ENCODE measurements at places on chromosomes 13 and 19. TPM values are rescaled to one million over a fixed set of nuclear protein-coding genes. Genes with fewer than 3 reads are reported as not detected.

DNA sequence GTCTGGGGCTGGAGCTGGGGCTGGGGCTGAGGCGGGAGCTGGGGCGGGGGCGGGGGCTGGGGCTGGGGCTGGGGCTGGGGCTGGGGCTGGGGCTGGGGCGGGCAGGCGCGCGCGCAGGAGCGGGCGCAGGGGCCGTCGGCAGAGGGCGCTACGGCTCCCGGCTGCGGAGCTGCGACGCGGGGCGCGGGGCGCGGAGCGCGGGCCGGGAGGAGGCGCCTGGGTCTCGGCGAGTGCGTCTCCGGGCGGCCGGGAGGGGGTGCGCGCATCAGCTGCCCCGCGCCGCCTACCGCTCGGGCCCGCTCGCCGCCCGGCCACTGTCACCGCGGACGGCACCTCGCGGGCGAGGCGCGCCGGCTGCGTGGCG is 422 bp upstream of the MTUS2 start:
- DNase-seq = no peak

GRCh38 chr13:105364191-105364590 is 1171.3 kb downstream of the EFNB2 start:
- DNase-seq = no peak

Gene ADGRE3
- total RNA-seq = not detected

GRCh38 chr19:11356676-11357550 is 1.7 kb downstream of the PLPPR2 start:
- DNase-seq = no peak

Gene CAPN12
- 2.3 TPM for total RNA-seq

DNA sequence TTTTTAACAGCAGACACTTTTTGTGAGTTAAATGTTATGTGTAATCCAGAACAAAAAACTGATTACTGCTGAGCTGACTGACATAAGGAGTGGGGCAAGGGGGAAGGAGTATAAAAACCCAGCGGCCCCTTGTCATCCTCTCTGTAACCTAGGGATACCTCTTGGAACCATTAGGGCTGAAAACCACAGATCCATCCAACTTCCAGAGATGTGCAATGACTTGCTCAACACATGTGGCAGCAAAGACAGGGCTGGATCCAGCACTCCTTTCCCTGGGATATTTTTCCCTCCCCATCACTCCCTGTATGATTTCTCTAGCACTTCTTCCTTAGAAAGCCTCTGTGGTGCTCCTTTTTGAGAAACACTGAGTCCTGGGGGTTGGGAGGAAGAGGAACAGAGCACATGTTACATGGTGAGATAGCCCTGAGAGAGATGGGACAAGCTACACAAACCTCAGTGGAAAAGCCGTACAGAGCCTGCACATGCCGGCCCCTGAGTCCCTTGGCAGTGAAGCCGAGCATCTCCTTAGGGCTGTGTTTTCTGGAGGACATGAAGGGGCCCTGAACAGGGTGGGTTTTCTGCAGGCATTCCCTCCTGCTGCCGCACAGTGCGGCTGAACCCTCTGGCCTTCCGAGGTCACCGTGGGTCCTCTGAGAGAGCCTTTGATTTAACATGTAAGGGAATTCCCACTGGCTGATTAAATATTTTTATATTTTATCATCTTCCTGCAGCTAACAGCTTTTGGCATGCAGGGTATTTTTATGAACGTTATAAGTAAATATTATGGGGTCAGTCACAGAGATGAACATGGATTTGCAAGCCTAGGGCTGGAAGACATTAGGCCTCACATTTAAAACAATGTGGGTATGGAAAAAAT is 219.9 kb downstream of the COG6 start:
- DNase-seq = peak; percentile 56

DNA sequence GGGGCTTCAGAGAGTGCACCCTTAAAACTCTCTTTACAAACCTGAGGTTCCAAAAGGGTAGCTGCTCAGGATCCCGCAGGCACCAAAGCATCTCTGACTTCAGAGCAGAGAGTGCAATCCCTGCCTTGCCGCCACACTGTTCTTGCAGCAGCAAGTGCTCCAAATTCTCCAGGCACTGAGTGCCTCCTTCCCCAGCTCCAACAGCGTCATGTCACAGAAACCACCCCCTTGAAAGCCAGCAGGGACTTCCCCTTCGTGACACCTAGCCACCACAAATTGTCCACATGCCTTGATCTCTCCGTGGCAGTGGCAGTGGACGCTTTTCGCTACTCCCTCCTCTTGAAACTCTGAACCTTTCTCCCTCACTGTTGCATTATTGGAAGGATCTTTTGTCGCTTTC is 39.9 kb downstream of the MBNL2 start:
- DNase-seq = no peak

Gene NAPSA
- total RNA-seq = 1.2 TPM

Gene LAIR1
- 6.4 TPM for total RNA-seq

DNA sequence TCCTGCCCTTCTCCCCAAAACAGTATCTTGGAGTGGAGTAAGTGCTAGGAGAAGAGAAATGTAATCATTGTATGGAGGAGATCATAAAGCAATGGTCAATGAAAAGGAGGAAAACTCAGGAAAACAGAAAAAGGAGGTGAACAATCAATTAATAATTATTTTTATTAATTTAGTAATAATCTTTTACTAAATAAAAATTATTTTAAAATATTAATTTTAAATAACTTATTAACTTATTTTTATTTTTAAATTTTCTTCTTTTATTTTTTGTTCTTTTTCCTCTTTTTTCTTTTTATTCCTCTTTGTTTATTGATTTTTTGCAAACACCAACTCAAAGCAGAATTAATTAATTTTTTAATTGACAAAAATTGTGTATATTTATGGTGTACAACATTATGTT is 80.3 kb downstream of the TNFSF11 start:
- DNase-seq = no peak

Gene ONECUT3
- not detected for total RNA-seq

DNA sequence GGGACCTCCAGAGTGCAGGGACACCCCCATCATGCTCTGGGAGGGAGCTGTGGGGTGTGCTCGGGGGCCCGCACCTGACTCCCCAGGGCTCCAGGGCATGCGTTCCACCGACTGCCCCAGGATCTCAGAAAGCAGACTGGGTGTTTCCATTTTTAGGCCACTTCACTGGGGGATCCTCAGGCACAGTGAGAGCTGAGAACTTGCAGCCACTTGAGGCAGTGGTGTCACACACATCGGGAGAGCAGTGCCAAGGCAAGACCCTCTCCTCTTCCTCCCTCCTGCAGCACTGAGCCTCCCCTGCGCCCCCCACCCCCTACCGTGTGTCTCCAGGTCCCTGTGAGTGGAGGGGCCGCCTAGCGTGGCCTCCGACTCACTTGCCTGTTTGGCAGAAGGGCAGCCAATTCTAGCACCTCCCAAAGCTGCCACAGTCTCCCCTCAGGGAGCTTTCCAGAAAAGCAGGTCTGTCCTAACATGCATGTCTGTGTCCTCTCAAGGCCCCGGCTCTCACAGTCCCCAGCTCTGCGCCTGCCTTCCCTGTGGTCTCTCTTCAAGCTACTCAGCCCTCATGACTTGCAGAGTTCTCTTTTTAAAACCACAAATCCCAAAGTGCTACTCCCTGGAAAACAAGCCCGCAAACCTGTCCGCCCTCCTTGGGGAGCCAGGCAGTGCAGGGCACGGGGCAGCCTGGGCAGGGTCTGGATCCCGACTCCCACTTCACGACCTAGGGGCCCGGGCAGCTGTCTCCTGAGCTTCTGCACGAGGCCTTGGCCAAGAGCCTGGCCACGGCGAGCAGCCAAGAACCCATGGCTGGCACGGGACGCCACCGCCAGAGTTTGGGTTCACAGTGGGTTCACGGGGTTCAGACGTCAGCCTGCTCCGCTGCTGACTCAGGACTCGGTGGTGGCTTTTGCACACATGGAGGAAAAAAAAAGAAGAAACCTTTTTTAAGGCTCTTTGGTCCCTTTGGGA is 94.1 kb downstream of the STK24 start:
- peak; percentile 85 for DNase-seq

GRCh38 chr19:47644743-47645482 is 36.0 kb downstream of the BICRA start:
- no peak for DNase-seq

Gene ANGPTL4
- total RNA-seq = 16.4 TPM

Gene LGALS7B
- not detected for total RNA-seq

GRCh38 chr13:44110091-44110621 is 230.5 kb downstream of the LACC1 start:
- DNase-seq = no peak

- peak; percentile 100 for DNase-seq
Measured at GRCh38 chr19:5904352-5905113, at the start of gene VMAC. TSS of gene VMAC (plus strand) at chr19:5904872. CDS start at chr19:5904891, 19 bp downstream.

Gene FBXO27
- 7.5 TPM for total RNA-seq

Gene GTPBP3
- total RNA-seq = 16.9 TPM

GRCh38 chr19:16064209-16064889 is 11.9 kb upstream of the TPM4 start:
- DNase-seq = no peak

DNA sequence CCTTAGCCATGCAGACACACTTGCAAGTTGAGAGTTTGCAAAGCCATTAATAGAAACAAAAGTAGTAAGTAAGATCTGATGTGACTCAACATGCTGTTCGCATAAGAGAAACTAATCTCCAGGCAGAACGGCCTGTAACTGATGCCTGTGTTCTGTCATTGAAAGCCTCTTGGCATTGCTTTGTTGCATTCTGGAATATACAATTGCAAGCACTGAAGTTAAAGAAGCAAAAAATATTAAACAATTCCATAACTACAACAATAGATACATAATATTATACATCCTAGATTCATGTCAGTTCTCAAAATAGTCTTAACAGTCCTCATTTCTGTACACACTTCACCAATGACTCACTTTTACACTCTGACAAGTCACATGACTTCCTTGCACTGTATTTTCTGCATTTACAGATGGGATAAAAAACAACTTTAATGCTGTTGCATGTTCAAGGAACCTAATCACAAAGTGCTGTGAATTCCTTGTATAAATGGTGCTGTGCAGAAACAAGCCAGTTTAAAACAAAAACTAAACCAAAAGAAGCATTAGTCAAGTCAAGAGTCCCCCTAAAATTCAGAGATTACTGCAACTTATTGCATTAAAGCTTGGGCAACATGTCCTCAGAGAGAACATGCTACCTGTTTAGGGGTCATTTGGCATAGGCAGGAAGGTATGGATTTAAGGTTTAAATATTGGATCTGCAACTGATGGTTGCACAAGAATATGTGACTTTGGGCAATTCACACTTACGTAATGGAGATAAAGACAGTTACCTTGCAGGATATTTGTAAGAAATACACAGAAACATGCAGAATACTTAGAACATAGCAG is 79.5 kb upstream of the SERP2 start:
- no peak for DNase-seq

Measured in ovary (tissue), 10 donors.